Right ventricle myocardium superior (tissue), 1 donor: ENCODE measurements at places on chromosomes 13 and 19.
A peak's percentile ranks its signal among the peaks of the same experiment; 100 is the strongest.

DNA sequence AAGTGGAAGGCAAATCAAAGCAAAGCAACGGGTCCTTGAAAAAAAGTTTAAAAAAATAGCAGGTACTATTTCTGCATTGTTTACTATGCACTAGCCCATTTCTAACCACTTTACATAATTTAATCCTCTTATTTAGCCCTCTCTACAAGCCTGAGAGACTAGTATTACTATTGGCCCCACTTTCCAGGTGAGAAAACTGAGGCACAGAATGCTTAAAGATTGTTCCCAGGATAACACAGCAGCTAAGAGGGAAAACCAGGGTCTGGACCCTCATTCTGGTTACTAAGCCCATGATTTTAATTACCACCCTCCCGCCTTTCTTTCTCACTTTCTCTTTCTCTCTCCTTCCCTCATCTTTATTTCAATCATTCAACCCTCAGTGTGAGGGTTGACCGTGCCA is 5.7 kb downstream of the ZSWIM9 start:
- DNase-seq, result no peak

DNA sequence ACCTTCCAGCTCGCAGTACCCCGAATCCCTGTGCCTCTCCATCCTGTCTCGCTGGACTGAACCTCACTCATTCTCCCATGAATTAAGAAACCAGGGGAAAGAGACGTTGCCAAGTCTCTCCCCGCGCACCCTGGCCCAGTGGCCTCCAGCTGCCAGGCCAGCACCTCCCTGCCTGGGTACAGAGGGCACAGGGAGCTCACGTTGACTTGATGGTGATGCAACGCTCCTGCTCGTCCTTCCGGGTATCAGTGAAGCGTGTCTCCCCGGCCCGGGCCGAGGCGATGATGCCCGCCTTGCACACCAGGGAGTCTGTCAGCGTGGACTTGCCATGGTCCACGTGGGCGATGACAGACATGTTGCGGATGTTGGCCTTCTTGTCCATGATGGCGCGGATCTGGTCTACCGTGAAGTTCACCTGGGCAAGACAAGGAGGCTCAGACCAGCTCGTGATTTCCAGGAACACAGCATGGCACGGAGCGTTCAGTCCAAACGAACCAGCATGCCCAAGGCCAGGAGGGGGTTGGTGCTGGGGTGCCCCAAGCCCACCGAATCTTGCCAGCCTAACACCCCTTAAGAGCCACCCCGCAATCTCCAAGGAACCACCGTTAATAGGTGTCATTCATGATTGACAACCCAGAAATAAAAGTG is 1.2 kb downstream of the EEF2 start:
- no peak for DNase-seq

DNA sequence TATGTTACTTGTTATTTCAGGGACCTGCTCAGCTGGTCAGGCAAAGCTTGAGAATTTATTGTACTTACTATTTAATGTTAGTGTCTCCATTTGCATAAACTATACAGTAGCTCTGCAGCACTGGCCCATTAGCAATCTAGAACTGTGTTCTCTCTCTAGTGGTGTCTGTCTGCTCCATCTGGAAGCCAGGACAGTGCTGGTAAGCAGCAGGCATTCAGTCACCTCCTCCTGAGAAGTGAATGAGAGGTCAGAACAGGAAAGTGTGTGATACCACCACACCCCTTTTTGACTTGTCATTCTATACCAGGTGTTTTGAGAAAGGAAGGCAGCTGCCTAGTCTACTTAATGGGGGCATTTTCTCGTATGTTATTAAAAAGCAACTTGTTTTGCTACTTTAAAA is 3.9 kb downstream of the COG3 start:
- no peak for DNase-seq

- no peak for DNase-seq
These were observed 2.1 kb downstream of the FGF9 start for GRCh38 chr13:21672796-21673538.

DNA sequence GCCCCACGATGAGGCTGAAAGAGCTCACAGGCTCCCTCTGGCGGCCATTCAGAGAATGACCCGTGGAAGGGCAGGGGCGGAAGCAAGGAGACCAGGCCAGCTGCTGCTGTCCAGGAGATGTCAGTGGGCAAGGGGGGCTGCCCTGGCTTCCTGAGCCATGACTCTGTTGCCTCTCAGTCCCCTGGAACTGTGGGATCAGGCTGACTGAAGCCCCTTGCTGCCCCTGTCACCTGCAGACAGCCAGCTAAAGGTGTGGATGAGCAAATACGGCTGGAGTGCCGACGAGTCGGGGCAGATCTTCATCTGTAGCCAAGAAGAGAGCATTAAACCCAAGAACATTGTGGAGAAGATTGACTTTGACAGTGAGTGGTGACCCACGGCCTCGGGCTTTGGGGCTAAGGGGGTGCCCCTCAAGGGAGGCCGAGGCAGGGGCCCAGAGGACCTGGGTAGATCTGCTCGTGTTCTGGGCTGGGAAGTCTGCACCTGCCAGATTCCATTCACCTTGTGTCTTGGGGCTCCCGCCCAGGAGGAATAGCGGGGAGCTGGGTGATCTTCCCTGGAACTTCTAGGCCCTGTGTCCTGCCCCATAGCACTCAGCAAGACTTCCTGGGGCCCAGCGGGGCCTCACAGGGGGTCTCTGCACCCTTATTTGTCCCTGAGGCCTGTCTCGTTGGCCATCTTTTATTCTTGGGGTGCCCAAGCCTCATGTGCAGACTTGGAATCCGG is 12.5 kb upstream of the ACTN4 start:
- DNase-seq, result peak; percentile 87
